Panc1 (cell line): ENCODE measurements at places on chromosomes 1 and 21. TPM values are rescaled to one million over a fixed set of nuclear protein-coding genes. Genes with fewer than 3 reads are reported as not detected.

Gene ACKR1
- total RNA-seq: not detected

DNA sequence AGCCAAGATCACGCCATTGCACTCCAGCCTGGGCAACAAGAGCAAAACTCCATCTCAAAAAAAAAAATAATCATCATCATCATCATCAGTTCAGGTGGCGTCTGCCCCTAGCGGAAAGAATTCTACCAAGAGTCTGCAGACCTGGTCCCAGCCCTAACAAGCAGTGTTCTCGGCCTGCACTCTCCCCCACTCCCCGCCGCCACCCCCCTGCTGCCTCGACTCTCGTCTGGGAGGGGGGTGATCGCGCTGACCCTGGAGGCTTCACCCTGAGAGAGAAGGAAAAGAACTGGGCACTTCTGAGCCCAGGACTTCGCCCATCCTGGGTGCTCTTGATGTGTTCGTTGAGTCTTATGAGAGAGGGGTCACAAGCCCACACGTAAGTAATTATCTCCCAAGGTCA is 160.1 kb upstream of the TMEM51 start:
- no peaks in the 10 kb centered on the region for H3K36me3 ChIP-seq
- no peak for DNase-seq
- H3K4me1 ChIP-seq: no peaks in the 10 kb centered on the region
- H3K4me3 ChIP-seq: no peak overlapping the region
- no peak overlapping the region for H3K27ac ChIP-seq

DNA sequence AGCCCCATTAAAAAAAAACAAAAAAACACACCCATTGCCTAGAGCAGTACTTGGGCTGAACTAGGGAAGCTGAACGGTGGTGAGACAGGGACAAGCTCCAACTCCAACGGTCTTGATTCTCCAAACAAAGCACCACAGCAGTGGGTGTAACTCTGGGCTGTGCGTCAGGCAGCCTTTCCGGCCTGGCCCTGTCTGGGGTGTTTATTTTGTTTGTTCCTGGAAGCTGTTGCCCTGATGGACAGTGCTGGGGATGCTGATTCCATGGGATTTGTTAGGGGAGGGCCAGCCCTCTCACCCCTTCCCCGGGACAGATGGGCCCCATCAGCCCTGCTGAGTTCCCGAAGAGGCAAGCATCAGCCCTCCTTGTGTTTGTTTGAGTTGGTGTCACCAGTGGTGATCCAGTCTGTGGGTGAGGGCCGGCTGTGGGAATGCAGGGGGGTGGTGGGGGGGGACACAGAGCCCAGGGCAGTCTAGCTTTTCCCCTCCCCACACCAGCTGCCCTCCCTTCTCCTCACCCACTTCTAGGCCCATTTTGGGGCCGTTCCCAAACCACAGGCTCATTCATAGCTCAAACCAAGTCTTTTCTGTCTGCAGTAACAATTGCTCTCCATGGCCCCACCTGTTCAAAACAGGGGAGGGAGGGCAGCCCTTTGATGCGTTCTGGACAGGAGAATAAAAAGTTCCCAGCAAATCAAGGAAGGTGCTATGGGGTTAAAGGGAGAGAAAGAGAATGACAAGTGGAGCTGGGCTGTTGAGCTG is 4.5 kb downstream of the WNT2B start:
- no peak for DNase-seq
- no peaks in the 10 kb centered on the region for H3K4me1 ChIP-seq
- no peaks in the 10 kb centered on the region for H3K27me3 ChIP-seq
- no peak overlapping the region for H3K4me3 ChIP-seq
- no peaks in the 10 kb centered on the region for H3K36me3 ChIP-seq

DNA sequence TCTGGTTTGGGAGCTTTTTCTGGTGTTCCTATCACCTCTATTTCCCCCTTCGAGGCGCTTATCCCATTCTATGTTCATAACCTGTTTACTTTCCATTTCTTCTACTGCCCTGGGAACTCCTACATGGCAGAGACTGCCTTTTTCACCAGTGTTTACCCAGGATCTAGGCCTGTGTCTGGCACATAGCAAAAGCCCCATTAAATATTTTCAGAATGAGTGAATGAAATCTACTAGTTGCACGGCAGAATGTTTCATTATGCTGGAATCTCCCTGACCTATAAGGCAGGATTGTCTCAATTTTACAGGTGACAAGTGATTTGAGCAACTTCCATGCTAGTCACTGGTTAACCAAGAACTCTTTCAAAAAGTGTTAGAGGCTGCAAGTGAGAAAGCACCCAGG is 70.1 kb downstream of the PGM1 start:
- no peaks in the 10 kb centered on the region for H3K36me3 ChIP-seq
- no peak for DNase-seq
- H3K27me3 ChIP-seq: no peaks in the 10 kb centered on the region
- no peaks in the 10 kb centered on the region for H3K4me1 ChIP-seq
- H3K4me3 ChIP-seq: no peak overlapping the region
- H3K27ac ChIP-seq: no peak overlapping the region

DNA sequence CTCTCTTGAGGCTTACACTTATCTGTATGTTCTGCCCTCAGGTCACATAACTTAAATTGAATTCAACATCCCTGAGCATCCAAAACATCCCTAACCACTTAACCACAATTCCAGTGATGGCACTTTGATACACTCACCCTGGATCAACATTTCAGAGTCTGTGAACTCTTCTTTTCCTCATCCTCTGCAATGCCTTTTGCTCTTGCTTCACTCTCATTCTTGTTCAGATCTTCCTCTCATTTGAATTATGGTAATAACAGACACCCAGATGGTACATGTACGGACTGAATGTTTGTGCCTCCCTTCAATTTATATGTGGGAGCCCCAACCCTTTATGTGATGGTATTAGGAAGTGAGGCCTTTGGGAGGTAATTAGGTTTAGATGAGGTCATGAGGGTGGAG is 33.4 kb downstream of the PTGER3 start:
- no peaks in the 10 kb centered on the region for H3K27me3 ChIP-seq
- no peak for DNase-seq
- H3K36me3 ChIP-seq: no peaks in the 10 kb centered on the region
- no peaks in the 10 kb centered on the region; the same call in 1 of the 2 replicates for H3K4me1 ChIP-seq
- no peak overlapping the region for H3K27ac ChIP-seq
- no peak overlapping the region for H3K4me3 ChIP-seq

DNA sequence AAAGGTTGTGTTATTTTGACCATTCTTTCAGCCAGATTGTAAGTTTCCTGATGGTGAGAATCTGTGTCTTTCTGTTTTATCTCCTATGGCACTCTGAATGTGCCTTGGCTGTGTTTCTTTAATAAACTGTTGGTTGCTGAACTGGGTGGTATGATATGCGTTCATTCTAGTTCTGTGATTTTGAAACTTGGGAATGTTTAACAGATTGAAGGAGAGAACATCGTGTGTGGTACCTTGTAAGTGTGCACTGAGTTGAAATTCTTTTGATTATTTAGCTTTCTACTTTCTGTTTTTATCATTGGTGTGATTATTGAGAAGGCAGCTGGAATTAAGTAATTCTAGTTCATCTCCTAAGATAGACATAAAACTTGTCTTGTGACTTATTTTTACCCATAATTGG is 4.6 kb downstream of the BACH1 start:
- no peaks in the 10 kb centered on the region for H3K27me3 ChIP-seq
- no peak for DNase-seq
- H3K4me3 ChIP-seq: no peak overlapping the region
- H3K27ac ChIP-seq: no peak overlapping the region
